ENCODE measurements at places on chromosomes 3 and 15.

GRCh38 chr3:68986496-68987208 is 26.8 kb downstream of the EOGT start:
- DNase-seq = no peak

- DNase-seq = no peak
These were observed 21.0 kb upstream of the IFT57 start for GRCh38 chr3:108243243-108243642.

- no peak for DNase-seq
These were observed 329.0 kb upstream of the SEMA6D start for GRCh38 chr15:47388299-47388698.

DNA sequence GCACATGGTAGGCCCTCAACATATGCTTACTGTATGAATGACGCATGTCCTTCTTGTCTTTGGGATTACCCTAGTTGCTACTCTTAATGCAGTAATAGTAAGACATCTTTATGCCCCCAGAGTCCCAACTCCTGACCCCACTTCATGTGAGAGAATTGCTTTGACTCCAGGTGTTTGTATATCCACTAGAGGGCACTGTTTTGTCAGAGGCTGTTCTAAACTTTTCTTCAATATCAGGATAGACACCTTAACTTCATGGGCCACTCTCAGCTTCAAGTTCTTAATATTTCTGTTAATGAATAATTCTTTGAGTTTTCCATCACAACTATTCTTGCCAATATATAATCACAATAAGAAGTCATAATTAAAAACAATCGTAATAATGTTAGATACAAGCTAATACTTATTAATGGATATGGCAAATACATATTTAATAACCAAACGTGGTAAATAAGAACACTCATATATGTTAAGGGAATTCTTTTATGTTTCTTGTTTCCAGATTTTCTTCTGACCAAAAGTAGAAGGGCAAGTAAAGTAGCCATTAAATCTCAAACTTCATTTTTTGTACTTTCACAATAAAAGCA is 337.2 kb upstream of the DNAJC19 start:
- peak; percentile 70 for DNase-seq

DNA sequence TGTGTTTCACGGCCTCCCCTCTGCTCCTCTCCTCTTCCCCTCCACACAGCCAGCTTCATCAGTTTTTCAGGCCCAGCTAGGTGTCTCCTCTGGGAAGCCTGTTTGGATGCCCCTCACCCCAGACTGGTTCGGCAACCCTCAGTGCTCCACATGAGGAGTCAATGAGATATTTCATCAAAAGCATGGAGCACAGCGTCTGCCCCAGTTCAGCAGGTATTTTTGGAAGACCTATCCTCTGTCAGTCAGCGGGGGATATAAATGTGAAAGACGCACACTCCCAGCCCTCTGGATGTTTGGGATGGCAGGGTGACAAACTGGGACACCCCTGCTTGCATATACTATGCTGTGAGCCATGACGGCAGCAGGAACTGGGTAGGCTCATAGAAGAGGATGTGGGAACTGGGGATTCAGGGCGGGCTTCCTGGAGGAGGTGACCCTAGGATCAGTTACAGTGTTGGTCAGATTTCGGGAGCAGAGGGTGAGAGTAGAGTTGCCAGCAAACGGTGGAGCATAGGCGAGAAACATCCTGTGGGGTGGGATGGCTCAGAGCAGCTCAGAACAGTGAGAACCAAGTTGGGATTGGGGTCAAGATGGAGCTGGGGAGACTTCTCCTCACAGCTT is 42.9 kb downstream of the PXYLP1 start:
- DNase-seq = no peak

- DNase-seq = peak; percentile 46
These were observed 39.3 kb downstream of the PLD1 start for GRCh38 chr3:171770689-171771620.

- no peak for DNase-seq
These were observed 2.1 kb upstream of the ATP13A4 start for GRCh38 chr3:193556841-193557240.

GRCh38 chr15:51181905-51182304 is 87.2 kb upstream of the TNFAIP8L3 start:
- DNase-seq = no peak

DNA sequence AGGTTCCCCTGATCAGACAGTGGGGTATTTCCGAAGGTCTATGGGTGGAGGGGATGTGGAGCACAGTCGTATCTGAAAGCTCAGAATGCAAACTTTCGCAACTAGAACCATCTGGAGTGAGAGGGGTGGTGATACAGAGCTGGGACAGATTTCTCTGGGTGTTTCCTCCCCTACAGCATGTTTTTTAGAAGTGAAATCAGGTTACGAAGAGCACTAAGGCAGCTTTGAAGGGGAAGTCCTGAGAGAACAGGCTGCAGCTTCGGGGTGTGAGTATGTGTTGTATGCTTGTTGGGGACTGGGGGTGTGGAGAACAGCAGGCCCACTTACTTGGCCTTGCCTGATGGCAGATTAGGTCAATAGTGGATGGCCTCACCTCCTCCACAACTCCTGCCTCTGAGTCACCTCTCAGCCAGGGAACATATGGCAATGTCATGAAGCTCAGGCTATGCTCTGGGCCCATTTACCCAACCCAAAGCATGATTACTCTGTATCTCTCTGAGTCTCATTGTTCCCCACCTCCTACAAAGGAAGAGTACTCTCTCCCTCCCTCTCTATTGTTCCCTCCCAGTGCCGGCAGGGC is 107.2 kb upstream of the RASGRP1 start:
- no peak for DNase-seq

GRCh38 chr15:88653200-88654064 is 14.6 kb downstream of the ISG20 start:
- DNase-seq = no peak

DNA sequence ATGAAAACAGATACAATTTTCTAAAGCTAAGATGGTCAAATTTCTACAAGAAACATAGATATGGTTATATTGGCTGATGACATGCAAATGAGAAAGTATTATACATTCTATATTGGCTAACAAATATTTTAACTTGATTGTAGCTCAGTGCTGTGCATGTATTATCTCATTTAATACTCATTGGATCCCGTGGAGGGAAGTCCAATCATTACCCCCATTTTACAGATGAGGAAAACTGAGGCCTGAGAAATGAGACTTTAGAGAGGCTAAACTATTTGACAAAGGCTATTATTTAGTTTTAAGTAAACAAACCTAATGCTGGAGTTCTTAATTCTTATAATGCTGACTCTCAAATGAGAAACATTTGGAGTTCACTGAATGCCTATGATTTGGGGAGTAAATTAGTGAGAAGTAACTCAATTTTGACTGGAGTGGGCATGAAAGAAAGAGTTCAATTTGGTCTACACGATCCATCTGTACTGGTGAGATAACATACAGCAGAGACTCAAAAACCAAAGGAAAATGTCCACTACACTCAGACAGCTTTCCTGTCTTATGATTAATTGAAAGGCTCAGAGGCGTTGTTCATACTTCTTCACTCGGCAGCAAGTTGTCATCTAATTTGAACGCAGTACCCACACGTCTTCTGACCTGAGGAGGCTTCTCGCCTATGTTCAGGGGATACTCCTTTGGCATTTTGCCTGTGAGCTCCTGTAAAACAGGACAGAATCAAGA is 72.2 kb upstream of the LMOD3 start:
- DNase-seq = no peak

- DNase-seq = peak; percentile 71
These were observed 141.9 kb upstream of the CCDC54 start for GRCh38 chr3:107235193-107235927.

DNA sequence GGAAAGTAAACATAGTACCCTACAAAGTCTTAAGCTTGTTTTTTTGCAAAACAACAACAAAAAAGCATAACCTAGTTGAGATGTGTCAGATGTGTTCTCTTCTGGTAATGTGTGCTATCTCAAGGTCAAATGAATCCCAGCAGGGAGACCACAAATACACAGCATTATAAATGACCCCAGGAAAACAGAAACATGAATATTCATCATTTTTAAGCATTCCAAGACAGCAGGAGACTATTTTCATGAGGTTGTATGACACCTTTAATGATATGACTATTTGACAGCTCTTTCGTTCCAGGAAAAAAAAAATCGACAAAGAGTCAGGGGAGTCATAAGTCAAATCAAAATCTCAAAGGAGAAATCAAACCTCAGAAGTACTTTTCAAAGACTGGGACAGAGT is 62.7 kb upstream of the CBLB start:
- no peak for DNase-seq

DNA sequence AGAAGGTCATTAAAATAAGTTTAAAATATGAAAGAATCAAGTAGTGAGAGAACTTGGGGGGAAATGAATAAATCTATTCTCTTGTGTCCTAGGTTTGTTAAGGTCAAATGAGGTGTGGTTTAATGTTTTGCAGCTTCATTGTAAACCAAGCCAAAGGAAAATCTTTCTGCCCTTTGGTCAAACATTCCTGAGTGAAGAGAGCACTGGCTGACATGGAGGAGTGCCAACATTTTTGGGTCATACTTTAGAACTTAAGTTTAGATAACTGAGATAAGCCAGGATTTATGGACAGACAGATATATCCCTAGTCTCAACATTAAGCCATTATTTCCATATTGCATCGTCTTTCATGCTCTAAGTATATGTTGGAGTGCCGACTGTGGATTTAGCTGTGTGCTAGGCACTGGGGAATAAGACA is 66.4 kb downstream of the PTPRG start:
- DNase-seq = no peak

- no peak for DNase-seq
These were observed at the start of gene MAP4 for GRCh38 chr3:48016301-48016973. MAP4 (minus strand) TSS chr3:48016416; CDS start chr3:47998860, 17,556 bp downstream.

GRCh38 chr15:42394106-42394505 is 34.8 kb downstream of the CAPN3 start:
- DNase-seq = no peak

DNA sequence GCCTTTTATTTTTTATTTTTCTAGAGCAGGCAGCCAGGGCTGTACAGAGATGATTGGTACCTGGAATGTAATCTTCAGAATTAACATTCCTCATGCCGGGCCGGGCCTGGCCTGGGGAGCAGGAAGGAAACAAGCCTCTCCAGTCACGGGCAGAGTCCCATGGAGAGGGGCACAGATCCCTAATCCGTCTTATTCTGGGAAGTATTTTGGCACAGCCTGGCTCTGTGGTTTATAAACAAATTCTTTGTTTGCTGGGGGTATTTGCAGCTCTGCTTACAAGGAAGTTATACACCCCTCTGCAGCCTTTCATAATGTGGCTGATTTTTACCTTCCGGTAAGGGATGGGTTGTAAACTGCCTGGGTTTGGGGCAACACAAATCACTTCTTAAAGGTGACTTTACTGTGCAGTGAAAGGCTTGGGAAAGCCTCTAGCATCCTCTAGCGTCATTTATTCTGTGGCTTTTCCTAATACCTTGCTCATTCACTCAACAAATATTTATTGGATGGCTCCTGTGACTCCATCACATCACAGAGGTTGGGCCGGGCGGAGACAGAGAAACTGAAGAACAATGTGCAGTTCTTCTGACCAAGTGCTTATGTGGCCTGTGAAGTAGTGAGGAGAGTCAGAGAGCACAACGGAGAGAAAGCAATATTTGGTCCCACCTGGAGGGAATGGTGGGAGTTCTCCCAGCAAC is 2.7 kb downstream of the SLC6A20 start:
- DNase-seq = no peak

- DNase-seq = peak; percentile 46
These were observed 37.2 kb downstream of the SSUH2 start for GRCh38 chr3:8607234-8608040.

GRCh38 chr15:64344651-64345294 is 11.2 kb downstream of the CSNK1G1 start:
- no peak for DNase-seq

DNA sequence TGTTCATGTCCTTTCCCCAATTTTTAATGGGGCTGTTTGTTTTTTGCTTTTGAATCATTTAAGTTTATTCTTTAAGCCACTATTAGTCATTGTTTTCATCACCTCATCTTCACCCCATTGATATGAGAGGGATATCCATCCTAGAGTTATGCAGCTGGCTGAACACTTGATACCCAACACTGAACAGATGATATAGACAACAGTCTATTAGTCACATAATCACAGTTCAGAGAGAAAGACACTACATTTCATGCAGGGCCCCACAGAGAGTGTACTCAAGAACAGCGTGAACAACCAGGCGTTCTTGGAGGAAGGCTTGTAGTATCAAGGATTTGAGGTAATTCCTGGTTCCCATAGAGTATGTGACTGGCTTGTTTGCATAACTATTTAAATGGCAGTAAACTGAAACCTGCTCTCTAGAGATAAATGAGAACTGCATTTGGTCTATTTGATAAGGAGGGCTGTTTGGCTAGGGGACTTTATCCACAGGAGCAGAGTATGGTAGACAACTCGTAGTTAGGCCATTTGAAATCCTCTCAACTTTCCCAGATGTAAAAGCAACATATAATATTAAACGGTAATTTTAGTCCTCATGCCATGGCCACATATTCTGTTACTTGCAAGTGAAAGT is 618.7 kb downstream of the SI start:
- no peak for DNase-seq

DNA sequence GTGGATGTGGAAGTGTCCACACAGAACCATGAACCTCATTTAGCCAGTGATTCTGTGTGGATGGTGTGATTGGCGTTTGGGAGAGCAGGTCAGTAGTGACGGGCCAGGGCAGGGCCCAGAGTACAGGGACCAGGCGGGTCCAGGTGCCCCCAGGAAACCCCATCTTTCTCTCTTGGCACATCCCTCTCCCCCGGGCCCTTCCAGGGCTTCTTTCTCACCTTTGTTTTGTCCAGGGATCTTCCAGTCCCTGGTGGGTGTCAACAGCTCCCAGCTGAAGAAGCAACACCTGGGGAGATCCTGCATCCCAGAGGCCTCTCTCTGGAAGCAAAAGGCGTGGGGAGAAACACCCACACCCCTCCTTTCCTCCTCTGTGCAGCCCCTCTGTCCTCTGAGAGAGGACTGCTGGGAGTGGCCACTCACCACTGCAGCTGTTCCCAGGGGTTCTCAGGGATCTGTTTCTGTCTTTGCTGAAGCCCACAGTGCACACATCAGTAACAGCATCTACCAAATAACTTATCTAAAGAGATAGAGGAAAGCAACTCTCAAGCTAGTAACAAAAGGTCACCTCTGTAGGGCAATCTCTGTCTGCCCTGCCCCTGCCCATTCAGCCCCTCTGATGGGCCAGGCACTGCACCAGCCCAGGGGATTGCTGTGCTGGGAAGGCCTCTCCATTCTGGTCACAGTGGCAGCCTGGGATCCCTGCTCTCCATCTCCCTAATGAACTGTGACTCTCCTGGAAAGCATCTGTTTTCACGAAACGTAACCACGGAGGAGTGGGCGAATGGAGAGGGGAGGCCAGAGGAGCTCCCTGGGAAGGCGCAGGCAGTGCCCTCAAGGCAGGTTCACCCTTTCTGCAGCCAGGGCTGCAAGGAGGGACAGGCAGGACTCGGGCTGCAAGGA is 98.3 kb upstream of the ALDH1A3 start:
- DNase-seq = no peak

DNA sequence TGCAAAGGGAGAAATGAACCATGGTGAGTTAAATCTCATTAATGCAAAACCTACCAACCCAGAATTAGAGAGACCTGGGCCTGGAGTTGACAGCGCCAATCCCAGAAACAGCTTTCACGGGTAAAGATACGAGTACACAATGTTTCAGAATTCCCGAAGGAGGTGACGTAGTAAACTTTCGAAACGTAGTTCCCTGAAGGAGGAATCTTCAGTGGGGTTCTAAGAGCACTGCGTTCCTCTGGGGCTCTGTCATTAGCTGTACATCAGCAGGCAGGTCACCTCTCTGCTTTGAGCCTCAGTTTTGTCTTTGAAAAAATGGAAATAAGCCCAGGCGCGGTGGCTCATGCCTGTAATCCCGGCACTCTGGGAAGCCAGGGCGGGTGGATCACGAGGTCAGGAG is 152.3 kb downstream of the XXYLT1 start:
- no peak for DNase-seq

GRCh38 chr3:182565916-182566796 is 227.1 kb upstream of the ATP11B start:
- no peak for DNase-seq

- DNase-seq = no peak
These were observed 75.0 kb downstream of the FEM1B start for GRCh38 chr15:68352401-68353062.
